ENCODE measurements at places on chromosomes 4 and X. TPM values are rescaled to one million over a fixed set of nuclear protein-coding genes. Genes with fewer than 3 reads are reported as not detected.

The CXCL5 gene
- total RNA-seq: not detected

DNA sequence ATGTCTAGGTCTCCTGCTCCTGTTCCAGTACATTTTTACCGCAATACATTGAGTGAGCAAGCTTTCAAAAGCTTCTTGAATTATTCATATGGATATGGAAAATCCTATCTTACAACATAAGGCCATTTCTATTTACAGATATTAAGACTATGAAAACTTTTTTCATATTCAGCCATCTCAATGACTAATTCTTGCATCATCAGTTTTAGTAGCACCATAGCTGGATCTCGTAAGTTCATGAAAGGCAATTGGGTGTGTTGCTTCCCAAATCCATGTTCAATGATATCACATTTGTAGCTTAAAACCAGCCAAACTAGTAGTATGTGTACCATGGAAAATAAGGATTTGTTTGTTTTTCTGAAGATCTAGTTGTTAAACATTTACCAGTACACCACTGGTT, 118.3 kb upstream of the GABRA2 start:
- no peaks in the 10 kb centered on the region for H3K27me3 ChIP-seq
- H3K36me3 ChIP-seq: no peaks in the 10 kb centered on the region
- no peak for DNase-seq
- no peaks in the 10 kb centered on the region for H3K4me1 ChIP-seq
- no peak overlapping the region for H3K27ac ChIP-seq

DNA sequence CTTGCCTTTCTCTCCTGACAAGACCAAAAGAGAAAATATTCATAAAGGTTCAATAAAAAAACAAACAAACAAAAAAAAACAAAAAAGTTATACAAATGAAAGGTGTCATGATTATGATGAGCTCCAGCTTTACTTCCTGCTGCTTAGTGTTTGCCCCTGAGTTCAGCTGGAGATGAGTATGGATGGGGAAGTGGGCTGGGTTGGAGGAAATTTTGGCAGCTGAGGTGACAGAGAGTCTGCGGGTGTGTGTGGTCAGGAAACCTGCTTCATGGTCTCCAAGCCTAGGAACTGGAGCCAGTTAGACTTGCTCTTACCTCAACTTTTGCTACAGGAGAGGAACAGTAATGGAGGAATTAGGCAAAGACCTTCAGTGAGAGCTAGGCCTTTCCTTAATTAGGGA, 4.3 kb upstream of the CYSLTR1 start:
- no peak overlapping the region for H3K4me3 ChIP-seq
- no peak overlapping the region for H3K27ac ChIP-seq
- H3K27me3 ChIP-seq: no peaks in the 10 kb centered on the region
- H3K36me3 ChIP-seq: no peaks in the 10 kb centered on the region

GRCh38 chr4:109872065-109872464, 24.2 kb downstream of the LRIT3 start:
- no peaks in the 10 kb centered on the region for H3K4me1 ChIP-seq
- no peak overlapping the region for H3K4me3 ChIP-seq
- no peaks in the 10 kb centered on the region for H3K27me3 ChIP-seq
- H3K36me3 ChIP-seq: no peaks in the 10 kb centered on the region
- no peak for DNase-seq
- H3K27ac ChIP-seq: no peak overlapping the region

GRCh38 chrX:39484159-39485068, 613.3 kb downstream of the BCOR start:
- H3K4me1 ChIP-seq: no peaks in the 10 kb centered on the region
- DNase-seq: no peak
- H3K4me3 ChIP-seq: no peak overlapping the region
- no peaks in the 10 kb centered on the region for H3K27me3 ChIP-seq

Measured in tibial nerve (tissue), 4 donors.